ENCODE measurements at places on chromosomes 2 and 18.
A peak's percentile ranks its signal among the peaks of the same experiment; 100 is the strongest.

GRCh38 chr2:202577250-202578183, 57.3 kb upstream of the FAM117B start:
- no peak for DNase-seq

- DNase-seq = no peak
Measured at GRCh38 chr2:101382442-101382841, 4.9 kb downstream of the CREG2 start.

DNA sequence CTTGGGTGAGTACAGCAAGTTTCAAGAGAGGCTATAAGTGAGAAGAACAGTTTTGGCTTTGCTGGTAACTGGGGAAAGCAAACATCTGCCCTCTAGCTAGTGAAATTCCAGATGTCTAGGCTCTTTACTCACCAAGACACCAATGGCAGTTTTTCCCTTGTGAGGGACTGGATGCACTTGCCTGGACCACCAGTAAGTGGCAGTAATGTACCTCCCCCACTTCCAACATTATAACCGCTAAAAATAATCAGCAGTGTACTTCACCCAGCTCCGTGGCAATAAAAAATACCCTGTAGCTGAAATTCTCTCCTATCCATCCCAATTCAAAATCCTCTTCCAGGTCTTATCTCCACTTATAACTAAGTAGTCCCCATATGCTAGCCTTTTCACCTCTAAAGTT, 383.9 kb downstream of the ARHGAP15 start:
- DNase-seq = no peak

DNA sequence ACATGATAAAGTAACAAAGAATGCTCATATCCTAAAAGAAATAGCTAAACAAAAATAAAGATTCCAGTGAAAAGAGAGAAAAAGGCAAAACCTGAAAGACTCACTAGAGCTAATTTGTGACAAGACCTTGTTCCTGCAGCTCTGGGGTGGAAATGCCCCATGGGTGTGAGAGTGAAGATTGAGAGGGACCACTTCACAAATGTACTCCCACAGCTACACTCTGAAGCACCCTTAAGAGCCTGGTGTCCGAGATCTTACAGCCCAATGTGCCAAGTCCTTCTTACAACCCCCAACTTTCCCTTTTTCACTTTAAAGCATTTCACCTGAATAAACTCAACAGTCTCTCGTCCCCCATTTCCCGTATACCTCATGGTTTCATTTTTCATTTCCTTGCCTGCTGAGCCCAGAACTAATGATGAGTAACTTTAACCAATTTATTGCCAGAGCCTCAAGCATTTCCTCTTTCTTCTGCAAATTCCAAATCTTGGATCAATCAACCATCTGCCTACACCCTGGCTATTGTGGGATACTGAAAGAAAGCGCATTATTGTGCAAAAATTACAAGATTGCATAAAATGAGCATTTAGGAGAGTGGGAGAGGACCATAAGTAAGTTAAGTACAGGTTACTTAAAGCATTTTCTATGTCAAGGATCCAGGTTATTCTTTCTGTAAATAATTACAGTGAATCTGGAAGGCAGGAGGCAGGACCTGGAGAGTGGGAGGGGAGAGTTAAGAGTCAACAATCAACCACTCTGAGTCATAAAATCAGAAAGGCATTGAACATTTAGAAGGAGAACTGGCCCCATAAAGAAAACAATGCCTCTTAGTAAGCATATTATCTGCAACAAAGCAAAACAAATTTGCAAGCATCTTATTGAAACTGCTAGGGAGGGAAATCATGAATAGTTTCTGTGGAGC, 804.4 kb upstream of the CELF4 start:
- DNase-seq = no peak

DNA sequence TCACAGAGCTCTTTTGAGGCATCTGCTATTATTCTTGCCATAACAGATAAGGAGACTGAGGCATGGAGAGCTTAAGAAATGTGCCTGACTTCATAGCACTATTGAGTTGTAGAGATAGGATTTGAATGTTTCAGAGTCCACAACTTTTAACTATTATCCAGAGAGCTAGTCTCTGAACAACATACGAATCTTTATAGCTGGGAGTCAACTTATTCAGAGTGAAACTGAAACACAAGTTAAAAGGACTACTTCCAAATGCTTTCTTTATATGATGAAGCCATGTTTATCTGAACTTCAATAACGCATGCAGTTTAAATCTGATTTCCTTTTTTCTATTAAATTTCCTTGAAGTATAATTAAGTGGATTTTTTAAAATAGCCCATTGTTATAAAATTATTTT, 268.8 kb downstream of the IKZF2 start:
- no peak for DNase-seq

DNA sequence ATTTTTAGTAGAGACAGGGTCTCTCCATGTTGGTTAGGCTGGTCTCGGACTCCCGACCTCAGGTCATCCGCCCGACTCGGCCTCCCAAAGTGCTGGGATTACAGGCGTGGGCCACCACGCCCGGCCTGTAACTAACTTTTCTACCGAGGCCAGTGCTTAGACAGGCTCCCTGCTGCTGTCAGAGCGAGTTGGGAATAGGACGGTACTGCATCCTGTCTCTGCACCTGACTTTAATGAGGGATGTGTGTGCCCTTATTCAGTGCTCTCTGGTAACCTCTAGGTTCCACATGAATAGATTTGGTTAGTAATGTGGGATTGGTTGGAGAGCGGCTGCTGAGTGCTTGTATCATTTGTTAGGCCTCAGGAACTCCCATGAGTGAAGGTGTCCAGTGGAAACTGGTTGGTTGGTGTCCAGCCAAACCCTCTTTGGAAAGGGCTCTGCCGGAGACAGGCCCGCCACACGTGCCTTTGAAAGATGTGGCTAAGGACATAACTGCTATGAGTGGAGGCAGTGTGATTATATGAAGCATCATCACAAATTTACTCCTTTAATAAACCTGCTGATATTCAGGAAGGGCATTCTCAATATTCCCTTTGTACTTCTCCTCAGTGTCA, 36.6 kb downstream of the MYOM1 start:
- no peak for DNase-seq

DNA sequence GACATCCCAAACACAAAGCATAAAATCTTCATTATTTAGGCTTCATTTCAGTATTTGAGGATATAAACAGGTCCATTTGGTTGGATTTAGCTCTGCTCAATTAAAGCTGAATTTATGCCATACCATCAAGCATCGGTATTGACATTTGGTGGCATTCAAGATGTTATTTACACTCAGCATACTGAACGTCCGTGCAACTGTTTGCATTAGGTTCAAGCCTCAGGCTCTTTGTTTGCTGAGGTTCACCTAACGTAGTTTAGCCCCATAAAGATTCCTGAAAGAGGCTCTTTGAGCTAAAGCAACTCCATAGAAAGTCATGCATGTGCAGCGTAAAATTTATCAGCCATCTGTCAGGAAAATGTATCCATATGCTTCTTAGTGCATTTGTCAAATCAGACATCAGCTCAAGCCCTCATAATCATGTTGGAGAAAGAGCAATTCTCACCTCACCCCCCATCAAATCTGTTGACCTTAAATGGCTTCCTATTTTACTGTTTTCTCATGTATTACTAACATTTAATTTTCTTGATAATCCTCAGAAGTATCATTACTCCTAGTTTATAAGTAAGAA, 366.9 kb downstream of the EPHA4 start:
- DNase-seq = no peak

GRCh38 chr2:104975851-104976250, 62.0 kb upstream of the MRPS9 start:
- DNase-seq = no peak

DNA sequence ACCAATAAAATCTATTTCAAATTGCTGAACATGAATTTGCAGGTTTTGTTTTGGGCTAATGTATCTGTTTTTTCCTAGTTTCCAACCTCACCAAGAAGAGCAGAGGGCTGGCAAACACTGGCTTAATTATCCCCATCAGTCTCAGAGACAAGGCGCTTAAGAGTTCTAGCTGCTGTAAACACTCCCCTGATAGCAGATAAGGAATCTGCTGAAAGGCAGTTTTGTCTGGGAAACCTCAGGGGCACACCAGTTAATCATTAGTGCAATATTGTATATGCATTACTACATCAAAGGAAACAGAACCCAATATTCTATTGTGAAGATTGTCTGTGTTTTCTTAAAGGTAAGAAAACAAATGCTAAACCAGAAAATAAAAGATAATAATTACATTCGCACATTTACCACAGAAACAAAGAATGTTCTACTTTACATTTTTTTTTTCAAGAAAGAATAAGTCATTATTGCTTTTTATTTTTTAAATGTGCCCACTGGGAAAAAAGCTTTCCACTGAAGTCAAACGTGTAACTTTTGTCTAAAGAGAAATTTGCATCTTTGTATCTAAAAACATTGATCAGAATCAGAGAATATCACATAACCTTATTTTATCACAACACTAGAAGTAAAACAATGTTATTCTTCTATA, 179.1 kb downstream of the ERBB4 start:
- no peak for DNase-seq

DNA sequence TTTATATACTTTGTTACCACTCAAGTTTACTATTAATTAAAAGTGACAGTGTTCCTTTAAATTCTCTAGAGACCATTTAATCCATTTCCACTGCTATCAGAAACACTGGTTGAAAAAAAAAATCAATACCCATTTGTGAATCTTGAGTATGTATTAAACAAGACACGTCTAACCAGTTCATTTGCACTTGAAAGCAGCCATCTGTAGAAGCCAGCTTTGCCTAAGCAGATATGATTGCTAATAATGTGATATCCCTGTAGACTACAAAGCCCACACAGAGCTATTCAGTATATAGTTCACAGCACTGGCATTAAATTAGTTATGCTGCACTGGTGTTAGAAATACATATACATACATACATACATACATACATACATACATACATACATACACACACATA, 111.8 kb upstream of the SP3 start:
- DNase-seq = no peak

GRCh38 chr2:197809064-197809463, 4.7 kb downstream of the PLCL1 start:
- DNase-seq = no peak

DNA sequence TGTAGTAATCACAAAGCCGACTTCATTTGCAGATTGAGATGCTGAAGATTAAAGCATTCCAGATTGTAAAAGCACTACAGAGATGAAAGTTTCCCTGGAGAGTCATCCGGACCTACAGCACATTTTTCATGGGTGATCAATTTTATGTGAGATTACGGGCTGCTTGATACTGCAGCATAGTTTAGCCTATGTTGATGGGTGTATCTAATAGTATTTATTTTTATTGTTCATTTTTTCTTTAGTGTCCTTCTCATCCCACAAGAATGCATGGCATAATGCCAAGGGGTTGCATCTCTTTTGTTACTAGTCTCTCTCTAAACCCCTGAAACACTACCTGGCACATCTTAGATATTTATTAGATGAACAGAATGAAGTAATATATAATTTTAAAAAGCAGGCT, 240.4 kb downstream of the MBD2 start:
- DNase-seq = peak; percentile 33

DNA sequence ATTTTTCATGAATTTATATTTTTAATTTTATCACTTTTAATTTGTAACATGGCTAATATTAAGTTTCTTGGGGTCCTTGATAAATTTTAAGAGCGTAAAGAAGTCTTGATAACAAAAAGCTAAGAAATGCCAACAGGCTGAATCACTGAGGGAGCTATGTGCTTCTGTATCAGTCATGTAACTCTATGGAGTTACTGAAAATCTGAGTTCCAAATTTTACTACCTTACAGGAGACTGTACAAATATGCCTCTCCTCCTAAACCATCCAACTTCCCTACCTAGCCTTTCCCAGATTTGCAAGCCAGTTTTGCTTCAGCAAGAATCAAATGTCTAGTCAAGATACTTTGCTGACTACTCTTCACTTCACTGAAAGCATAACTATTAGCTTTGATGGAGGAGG, 35.7 kb downstream of the FEZ2 start:
- peak; percentile 72 for DNase-seq

DNA sequence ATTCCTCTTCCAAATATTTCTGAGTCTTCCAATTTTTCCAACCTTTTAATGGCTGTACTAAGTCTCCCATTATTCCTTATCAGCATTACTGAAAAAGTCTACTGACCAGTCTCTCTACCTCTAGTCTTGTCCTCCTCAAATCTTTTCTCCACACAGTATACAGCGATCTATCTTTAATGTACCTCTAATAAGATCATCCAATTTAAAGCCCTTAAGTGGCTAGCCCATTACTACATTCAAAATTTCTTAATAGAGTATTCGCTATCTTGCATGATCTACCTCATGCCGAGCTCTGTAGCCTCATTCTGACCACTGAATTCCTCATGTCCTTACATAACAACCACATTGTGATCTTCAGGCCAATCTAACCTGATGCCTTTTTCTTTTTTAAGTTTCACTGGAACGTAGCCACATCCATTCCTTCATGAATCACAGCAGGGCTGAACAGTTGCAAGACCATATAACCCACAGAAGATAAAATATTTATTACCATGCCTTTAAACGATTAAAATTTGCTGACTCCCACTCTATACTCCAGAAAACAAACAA, 57.9 kb downstream of the SLC66A3 start:
- no peak for DNase-seq

GRCh38 chr18:74528478-74528877, 5.8 kb upstream of the CNDP1 start:
- no peak for DNase-seq

DNA sequence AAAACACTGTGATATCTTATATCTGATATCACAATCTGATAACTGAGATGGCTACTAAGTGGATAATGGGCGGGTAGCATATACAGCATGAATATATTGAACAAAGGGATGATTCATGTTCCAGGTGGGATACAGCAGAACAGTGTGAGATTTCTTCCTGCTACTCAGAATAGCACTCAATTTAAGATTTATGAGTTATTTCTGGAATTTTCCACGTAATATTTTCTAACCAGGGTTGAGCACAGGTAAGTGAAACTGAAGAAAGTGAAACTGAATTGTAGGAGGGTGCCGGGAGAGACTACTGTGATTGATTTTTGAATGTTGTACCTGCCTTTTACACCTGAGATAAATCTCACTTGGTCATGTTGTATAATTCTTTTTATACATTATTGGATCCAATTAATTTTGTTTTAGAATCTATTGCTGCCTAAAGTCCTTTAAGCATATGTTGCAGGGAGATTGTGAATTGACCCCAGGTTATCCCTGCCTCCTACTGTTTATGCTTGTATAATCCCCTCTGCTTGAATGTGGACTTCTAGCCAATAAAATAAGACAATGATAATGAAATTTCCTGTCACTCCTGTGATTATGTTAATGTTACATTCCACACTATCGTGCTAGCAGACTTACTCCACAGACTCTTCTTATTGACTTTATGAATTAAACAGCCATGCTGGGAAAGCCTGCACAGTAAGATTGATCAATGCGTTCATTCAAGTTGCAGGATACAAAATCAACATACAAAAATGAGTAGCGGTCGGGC, 67.6 kb upstream of the RBBP8 start:
- DNase-seq = no peak

DNA sequence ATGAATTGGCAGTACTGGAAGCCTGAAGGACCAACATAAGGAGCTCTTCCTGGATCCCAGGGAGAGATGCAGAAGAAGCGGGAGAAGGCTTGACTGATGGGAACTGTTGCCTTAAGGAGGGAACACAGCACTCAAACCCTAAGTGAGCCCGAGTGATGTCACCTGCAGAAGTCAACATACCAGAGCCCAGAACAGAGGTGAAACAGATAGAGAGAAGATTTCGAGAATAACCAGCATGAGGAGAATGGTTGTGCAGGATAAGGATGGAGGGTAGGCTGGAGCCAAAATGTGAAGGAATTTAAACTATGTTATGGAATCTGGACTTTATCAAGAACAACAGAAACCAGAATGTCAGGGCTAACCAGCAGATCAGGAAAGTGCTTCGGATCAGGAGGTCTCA, 463.1 kb upstream of the DDX18 start:
- no peak for DNase-seq

- no peak for DNase-seq
Measured at GRCh38 chr2:172335736-172336135, 91.7 kb upstream of the ITGA6 start.

Data from keratinocyte (primary cell).